ENCODE measurements at places on chromosomes 11 and 22.

DNA sequence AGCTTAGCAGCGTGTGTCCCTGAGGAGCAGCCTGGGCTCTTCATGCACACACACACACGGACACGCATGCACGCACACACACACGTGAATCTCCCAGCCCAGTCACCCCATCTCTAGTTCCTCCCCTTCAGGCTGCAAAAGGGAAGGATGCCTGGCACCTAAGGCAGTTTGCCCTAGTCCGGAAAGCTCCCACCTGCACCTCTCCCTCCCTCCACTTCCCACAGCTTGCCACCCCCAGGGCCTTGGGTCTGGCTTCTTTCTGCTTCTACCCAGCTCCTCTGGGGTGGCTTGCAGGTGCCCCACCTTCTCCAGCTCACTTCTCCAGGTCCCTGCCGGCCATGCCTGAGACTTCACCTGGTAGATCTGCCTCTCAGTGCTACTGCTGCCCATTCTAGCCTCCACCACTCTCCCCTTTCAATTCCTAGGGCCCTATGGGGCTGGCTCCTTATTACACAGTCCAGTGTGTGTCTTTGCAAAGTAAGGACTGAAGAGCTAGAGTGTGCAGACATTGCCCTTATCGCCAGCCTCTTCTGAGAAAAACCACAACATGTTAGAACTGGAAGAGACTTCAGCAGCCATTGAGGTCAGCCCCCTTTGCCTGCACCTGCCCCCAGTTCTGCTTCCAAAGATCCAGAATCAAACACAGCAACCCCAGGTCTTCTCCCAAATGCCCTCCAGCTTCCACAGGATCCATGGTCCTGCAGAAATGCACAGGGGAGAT, 33.5 kb upstream of the CHST1 start:
- no peak for DNase-seq

GRCh38 chr11:122040464-122040863, 75.6 kb downstream of the BLID start:
- no peak for DNase-seq

DNA sequence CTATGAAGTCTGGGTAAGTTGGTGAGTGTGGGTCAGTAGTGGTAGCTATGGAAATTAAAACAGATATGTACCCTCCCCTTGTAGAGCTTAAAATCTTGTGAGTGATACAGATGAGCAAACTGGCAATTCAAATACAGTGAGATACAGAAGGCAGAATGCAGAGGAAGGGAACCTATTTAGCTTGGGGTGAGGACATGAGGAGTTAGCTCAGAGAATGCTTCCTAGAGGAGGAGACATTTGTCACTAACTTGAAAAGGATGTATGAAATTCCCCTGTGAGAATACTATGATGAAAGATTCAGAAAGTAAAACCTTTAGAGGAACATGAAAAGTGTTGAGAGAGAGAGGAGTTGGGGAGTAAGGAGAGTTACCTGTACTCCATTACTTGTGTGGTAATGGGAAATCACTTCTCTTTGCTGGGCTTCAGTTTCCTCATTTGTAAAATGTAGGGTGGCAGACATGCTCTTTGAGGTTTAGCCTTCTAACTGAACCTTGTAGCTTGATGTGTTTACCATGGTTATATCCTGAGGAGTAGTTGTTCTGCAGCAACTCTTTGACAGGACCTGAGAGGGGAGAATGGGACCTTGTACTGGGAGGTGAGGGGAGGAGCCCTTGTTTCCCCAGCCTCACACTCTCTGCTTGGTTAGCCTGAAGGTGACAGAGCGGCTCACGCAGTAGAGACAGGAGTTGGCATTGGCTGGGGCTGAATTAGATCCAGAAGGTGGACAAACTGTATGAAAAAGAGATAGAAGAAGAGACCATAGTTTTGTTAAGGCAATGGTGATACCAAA, 17.9 kb downstream of the SWAP70 start:
- DNase-seq = no peak

- DNase-seq = no peak
Measured at GRCh38 chr22:36467946-36468345, 13.5 kb downstream of the TXN2 start.

DNA sequence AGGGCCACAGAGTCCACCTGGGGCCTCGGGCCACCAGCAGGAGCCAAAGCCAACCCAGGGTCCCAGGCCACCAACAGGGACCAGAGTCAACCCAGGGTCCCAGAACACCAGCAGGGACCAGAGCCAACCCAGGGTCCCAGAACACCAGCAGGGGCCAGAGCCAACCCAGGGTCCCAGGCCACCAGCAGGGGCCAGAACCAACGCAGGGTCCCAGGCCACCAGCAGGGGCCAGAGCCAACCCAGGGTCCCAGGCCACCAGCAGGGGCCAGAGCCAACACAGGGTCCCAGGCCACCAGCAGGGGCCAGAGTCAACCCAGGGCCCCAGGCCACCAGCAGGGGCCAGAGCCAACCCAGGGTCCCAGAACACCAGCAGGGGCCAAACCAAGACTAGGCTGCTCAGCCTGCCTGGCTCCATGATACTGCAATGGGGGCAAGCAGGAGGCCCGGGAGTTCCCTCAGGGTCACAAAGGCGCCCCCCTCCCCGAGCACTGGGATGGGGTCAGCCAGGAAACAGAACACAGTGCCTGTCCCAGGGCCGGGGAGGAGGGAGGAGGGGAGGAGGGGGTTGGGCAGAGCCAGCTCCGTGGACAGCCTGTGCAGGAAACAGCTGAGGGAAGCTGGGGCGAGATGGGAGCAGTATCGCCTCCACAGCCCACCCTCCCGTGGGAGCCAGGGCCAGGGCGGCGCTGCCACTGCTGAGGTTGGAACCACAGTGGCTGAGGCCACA, 62.0 kb upstream of the PRR5 start:
- DNase-seq = no peak

- no peak for DNase-seq
Measured at GRCh38 chr11:117443266-117444186, 115.9 kb downstream of the CEP164 start.

DNA sequence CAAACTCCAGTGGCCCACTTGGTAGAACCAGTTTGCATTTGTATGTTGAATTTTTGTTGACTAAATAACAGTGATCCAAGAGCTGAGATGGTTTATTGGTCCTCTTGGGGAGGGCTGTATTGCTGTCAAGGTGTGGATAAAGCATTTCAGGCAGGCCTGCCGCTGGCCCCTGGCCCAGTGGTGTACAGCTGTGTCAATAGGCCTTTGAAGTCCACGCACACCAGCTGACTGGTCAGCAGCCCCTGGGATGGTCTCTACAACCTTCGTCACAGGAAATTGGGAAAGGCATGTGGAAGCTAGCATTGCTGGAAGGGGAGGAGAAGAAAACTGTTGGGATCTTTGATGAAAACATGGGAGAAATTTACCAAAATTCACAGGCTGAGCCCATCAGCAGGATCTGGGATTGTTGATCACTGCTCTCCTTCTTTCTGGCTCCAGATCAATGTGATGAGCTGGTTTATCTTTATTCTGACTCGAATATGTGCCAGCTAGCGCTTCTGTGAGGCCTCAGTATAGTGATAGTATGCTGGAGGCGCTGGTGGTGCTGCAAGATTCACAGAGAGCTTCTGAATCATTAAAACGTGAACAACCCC, 12.5 kb upstream of the E2F8 start:
- no peak for DNase-seq

DNA sequence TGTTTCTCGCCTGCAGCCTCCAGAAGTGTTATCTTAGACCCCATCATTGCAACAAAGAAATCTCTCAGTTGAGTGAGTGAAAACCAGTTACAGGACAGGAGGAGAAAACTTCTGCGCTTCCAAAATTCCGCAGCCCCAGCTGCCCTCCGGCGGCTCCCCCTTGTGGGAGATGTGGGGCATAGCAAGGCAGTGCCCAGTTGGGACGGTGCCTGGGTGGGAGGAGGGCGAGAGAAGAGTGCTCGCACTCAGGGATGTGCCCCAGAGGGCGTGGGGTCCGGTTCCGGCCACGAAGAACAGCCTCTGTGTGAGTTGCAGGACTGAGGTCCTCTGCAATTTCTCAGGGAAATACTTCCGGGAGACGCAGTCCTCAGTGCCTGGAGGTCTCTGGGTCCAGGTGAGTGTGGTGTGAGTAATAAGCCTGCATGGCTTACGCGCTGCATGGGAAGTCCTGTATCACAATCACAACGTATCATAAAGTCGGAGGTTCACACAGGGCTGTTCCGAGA, 87.0 kb upstream of the BLID start:
- DNase-seq = no peak

DNA sequence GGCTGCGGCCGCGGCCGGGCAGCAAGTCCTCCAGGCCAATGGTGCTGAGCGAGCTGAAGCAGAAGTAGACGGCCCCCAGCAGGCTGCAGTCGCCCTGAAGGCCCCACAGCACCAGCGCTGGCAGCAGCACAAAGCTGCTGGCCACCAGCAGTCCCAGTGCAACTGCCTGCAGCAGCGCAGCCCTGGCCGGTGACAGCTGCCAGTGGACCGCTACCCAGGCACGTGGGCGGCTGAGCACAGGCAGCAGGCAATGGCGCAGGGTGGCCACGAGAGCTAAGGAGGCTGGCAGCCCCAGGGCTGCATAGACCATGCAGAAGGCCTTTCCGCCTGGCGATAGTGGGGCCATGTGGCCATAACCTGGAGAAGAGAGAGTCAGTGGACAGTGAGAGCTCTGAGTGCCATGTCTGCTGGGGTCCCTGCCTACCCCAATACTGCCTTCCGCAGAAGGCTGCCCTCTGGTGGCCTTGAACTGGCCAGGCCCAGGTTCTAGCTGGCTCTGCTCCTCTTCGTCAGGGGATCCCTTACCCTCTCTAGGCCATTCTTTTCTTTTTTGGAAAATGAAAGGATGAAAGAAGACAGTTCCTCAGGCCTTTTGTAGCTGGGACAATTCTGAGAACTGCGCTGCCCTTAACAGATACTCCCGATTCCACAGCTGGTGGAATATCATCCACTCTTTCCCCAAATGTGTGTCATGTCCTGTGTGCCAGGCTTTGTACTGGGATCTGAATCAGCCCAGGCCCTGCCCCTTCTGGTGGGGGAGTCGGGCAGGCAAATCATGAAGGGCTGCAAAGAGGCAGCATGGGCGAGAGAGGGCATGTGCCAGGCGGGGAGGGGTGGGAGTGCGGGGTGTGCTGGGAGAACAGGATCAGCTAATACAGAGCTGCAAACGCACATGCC, 1.8 kb downstream of the KCNK7 start:
- no peak for DNase-seq

DNA sequence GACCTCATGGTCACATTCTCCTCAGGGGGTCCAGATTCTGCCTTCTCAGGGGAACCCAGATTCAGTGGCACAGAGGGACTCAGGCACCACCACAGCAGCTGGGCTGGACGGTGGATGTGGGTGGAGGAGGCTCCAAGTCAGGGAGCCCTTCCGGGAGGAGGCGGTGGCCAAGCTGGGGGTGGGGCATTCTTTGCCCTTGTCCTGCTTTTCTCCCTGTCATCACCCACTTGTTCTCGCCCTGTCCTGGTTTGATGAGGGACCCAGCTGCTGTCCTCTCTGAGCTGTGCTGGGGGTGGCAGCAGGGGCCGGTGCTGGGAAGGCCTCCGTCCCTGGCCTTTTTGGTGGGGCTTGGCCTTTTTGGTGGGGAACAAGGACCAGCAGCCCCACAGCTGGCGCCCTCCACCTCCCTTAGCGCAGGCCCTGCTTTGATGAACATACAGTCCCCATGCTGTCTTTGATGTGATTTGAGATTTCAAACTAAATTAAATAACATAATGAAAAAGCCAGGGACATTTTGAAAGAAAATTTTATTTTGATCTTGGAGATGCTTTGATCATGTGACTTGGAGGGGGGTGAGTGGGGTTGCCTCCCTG, 1168.2 kb downstream of the BRD1 start:
- DNase-seq = no peak

GRCh38 chr11:130580891-130581492, 132.5 kb downstream of the ADAMTS15 start:
- no peak for DNase-seq

DNA sequence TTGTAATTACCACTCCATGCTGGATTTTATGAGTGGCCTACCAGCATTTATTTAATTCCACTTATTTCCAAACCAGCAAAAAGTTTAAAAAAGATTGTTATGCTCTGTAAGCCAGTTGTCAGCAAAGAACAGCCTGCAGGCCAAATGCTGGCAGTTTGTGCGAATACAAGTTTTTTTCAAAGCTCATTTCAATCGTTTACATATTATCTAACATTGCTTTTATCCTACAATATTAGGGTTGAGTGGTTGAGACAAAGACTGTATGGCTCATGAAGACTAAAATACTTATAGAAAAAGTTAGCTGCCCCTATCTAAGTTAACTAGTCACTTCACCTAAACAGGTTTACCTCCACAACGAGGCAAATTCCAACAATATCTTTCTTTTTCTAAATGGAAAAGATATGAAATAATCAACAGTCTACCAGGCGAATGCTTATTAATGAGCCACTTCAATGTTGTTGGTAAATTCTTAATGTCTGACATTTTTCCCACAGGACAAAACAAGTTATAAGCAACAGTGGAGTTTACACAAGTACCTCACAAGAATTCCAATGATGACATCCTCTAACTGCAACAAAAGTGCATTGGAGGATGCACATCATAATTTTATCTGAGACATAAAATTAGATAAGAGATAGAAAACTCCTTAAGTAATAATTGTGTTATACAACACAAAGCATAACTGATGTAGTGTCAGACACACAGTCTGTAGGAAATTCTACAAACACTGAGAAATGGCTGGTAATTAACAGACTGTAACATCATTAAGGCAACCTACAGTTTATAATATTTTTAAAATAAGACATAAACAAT, 35.8 kb upstream of the POU2AF2 start:
- no peak for DNase-seq

- DNase-seq = no peak
Measured at GRCh38 chr22:20234760-20235388, 33.2 kb downstream of the RTN4R start.

- DNase-seq = no peak
Measured at GRCh38 chr11:30830681-30831080, 244.5 kb upstream of the MPPED2 start.

- DNase-seq = no peak
Measured at GRCh38 chr11:10295064-10295901, 1.3 kb upstream of the SBF2 start.

DNA sequence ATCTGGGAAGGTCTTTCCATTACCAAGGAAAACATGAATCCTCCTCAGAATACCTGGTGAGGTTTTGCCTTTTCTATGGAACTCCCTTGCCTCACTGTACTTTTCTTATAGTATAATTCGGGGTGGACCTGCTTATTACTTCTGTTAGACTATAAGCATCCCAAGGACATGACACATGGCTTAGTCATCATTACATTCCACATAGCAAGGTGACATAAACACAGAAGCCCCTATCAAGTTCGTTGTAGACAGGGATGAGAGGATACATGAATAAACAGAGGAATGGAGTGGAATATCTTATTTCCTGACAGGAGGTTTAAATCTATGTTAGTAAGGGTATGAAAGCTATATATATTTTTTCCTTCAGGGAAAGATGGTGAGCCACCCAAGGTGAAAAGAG, 532.2 kb upstream of the CCDC90B start:
- no peak for DNase-seq

DNA sequence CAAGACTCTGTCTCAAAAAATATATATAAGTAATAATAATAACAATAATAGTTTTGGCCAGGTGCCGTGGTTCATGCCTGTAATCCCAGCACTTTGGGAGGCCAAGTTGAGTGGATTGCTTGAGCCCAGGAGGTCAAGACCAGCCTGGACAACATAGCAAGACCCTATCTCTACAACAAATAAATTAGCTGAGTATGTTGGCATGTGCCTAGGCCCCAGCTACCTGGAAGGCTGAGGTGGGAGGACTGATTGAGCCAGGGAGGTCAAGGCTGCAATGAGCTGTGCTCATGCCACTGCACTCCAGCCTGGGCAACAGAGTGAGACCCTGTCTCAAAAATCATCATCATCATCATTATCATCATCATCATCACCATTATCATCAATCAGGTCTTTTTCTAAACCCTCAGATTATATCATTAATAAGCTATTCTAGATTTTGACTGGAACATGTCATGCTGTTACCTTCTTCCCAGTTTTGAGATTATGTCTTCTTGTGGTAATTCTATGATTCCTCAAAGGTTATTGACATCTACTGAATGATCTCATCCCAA, 39.3 kb downstream of the DENND5A start:
- DNase-seq = no peak
